GM12865 (cell line): ENCODE measurements at places on chromosomes 13 and 19.
A peak's percentile ranks its signal among the peaks of the same experiment; 100 is the strongest.

DNA sequence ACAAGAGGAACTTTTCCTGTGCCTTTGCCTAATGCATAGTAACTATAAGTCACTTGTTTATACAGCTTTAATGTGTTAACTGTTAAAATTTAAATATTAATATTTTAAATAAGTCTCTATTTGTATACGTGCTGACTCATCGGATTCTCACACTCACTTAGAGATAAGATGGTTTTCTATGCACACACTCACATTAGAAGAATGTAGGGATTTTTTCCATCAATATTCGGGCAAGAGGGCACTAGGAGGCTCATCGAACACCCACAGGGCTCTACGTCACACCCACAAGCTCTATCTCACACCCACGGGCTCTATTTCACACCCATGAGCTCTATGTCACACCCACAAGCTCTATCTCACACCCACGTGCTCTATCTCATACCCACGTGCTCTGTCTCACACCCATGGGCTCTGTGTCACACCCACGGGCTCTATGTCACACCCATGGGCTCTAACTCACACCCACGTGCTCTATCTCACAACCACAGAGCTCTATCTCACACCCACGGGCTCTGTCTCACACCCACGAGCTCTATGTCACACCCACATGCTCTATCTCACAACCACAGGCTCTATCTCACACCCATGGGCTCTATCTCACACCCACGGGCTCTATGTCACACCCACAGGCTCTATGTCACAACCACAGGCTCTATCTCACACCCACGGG is 73.4 kb downstream of the COL4A2 start:
- no peak for DNase-seq

GRCh38 chr19:39017026-39017425 is 15.3 kb downstream of the FBXO27 start:
- no peak for DNase-seq

DNA sequence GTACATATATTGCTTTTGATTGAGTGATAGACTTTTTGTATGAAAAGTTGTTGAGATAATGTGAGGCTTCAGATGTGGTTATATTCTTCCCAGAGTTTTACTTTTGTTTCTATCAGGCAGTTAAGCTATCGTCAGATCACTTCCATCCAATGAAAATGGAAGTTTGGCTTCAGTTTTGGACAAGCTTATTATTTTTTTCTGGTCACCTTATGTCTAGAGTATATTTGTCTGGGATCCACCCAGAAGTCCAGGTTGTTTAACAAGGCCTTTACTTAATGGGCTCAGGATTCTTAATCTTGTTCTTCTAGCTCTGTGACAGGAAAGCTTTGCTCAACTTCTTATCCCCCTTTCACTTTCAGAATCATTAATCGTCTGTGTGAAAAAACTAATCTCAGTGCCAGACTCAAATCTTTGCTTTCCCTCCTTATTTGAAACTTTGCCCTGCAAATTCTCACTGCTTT is 150.9 kb downstream of the PDS5B start:
- DNase-seq: peak; percentile 58

DNA sequence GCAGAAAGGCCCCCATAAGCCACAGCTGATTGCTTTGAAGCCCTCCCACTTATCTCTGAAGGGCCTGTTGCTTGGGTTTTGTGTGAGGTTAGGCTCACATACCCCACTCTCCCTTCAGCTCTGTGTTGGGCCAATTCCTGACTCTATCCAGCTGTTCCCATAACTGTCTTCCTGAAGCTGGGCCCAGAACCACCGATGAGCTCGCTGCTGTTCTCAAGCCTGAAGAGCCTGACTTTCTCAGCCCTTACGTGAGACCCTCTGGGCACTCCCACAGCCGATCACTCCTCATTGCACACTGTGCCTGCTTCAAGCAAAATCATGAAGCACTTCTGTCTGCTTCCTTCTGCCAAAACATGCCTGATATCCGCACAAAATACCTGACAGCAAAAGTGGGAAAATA is 124.1 kb downstream of the CRYL1 start:
- DNase-seq: no peak

DNA sequence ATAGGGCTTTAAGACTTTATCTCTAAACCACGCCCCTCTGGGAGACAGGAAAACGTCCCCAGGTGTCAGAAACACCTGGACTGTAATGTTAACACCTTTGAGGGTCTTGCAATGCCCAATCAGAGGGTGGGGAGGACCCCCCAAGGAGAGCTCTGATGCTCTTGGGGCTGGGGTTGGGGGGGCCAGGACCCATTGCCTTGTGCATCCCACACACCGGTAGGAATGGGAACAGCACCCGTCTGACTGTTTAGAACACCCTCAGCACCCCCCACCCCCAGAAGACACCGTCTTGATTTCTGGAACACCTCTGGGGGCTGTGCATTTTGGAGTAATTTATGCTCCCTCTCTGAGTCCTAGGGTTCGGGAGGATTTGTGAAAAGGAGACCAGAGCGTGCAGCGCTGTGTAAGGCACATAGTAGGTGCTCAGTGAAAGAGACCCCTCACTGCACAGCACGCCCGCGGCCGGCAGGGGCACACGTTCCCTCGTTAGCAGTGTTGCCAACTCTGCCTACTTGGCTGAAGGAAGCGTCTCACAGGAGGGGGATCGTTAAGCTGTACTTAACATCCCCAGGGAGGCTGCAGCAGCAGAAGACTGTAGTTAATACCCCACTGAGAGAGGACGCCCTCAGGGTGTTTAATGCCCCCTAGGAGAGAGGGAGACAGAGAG is 2.8 kb upstream of the ERFL start:
- DNase-seq: peak; percentile 46

GRCh38 chr19:40596608-40597328 is 4.4 kb upstream of the LTBP4 start:
- no peak for DNase-seq

GRCh38 chr13:108087810-108088209 is 127.5 kb downstream of the LIG4 start:
- DNase-seq: no peak

DNA sequence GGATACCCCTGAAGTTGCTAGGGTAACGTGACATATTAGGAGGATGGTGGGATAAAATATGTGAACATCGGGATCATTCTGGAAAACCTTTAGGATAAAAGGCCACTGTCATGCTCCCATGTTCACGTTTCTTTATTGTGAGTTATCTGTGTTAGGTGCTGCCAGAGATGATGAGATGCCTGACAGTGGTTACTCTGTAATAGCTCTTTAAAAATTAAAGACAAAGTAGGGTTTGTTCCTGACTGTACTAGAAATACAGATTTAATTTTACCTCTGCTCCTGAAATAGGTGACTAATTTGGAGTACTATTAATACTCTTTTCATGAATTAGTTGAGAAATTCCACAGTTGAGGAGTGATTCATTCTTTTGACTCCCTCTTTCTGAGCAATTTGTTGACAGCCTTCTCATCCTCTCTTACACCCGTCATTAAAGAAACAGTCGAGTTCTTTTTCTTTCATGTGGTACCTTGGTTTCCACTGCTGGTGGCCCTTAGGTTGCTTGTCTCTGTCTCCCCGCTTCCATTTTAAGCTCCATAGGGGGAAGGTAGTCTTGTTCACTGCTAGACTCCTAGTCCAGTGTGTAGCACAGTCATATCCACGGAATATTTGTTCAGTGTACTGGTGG is 28.4 kb downstream of the SAE1 start:
- DNase-seq: no peak

- DNase-seq: peak; percentile 71
Measured at GRCh38 chr13:95608640-95609323, 35.7 kb downstream of the DZIP1 start.

- DNase-seq: no peak
Measured at GRCh38 chr13:75873494-75873893, 237.4 kb downstream of the LMO7 start.

- no peak for DNase-seq
Measured at GRCh38 chr19:47020132-47020805, 632 bp downstream of the NPAS1 start.

- DNase-seq: peak; percentile 8
Measured at GRCh38 chr19:43430142-43430710, 15.5 kb downstream of the TEX101 start.

- DNase-seq: no peak
Measured at GRCh38 chr13:107580741-107581412, 634.5 kb downstream of the LIG4 start.

- no peak for DNase-seq
Measured at GRCh38 chr13:34145061-34145460, 327.1 kb downstream of the RFC3 start.

DNA sequence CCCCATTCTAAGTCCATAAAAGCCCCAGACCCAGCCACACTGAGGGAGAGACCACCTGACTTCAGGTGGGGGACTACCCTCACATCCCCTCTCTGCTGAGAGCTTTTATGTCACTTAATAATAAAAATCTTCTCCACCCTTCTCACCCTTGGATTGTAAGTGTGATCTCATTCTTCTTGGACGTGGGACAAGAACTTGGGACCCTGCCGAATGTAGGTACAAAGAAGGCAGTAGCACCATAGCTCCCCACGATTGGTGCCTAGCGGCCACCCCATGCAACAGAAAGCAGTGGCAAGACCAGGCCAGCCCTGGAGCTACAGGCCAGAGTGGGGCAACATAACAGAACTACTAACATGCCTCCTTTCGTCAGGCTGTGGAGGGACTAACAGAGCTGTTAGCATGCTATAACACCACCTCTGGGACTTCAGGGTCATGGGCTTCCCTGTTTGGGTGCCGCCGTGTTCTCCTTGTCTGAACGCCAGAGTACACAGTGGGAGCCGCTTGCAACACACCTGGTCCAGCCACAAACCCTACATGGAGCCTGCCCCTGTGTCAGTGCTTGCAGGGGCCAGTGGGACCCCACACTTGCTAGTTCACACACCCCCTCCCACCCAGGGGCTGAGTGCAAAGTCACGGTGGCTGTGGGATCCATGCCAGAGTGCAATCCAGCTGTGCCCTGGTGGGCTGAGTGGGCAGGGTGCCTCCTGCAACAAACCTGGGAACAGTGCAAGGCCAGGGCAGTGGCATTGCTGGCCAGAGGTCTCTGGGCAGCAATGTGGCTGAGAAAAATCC is 5.2 kb upstream of the FBXO17 start:
- no peak for DNase-seq

- peak; percentile 92 for DNase-seq
Measured at GRCh38 chr19:16366433-16367260, 42.0 kb downstream of the KLF2 start.

- peak; percentile 95 for DNase-seq
Measured at GRCh38 chr19:925526-926322, at the start of gene ARID3A. ARID3A (plus strand) TSS chr19:926035; CDS start chr19:929529, 3,494 bp downstream.

DNA sequence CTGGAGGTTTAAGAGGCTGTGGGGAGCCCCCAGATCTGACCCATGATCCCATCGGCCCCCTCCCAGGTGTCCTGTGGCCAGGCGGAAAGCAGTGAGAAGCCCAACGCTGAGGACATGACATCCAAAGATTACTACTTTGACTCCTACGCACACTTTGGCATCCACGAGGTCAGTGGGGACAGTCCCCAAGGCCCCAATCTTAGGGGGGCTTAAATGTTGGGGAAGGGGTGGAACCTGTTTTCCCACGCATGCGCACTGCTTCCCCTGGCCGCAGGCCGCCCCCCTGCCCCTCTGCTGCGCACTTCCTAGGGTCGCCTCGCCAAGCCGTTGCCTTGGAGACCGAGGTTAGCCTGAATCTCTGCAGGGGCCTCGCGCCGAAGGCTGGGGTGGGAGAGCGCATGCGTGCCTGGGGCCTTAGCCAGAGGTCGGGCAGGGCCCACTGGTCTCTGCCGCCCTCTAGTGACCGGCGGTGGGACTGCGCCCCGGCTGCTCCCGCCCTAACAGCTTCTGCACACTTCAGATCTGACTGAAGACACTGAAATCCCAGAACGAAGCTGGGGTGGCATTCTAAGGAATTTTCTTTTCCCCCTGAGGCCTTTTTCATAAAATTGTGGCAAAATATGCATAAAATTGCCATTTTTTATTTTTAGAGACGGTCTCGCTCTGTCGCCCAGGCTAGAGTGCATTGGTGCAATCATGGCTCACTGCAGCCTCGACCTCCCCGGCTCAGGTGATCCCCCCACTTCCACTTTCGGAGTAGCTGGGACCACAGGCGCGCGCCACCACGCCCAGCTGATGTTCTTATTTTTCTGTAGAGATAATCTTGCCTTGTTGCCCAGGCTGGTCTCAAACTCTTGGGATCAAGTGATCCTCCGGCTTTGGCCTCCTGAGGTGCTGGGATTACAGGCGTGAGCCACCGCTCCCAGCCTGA is 3.6 kb downstream of the PRMT1 start:
- DNase-seq: peak; percentile 93

GRCh38 chr19:30807278-30807677 is 435.1 kb downstream of the ZNF536 start:
- no peak for DNase-seq

- no peak for DNase-seq
Measured at GRCh38 chr19:8698433-8699063, at the start of gene ACTL9. ACTL9 (minus strand) TSS chr19:8698795; CDS start chr19:8698701, 94 bp downstream.

DNA sequence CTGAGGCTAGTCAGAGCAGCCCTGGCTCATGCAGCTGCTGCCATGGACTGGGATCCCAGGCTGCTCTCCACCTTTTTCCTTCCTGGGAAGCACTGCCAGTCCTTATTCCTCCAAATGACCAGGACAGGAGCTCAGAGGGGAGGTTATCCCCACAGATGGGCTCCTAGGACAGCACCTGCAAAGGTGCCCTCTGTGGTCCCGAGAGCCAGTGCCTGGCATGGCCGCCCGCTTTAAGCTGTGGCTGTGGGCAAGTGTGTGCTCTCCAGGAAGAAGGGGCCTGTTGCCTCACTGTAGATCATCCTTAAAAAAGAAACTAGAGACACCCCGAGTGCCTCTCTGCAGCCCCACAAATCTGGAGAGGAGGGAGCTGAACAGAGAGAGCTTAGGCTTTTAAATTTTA is 83.6 kb downstream of the C1QTNF9 start:
- no peak for DNase-seq

DNA sequence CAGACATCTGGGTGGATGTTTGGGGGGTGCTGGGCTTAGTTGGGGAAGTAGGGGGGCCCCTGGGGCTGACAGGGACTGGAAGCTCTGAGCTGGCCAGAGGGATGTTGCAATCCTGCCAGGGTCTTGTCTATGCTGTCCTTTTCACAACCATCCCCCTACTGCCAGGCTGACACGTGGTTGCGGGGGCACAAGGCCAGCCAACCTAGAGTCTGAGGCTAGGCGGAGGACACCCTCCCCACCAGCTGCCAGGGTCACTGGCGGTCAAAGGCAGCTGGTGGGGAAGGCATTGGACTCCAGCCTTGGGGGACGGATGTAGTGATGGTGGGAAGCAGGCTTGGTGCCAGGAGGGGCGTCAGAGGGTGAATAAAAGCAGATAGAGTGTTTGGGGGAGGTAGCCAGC is 1.6 kb upstream of the APOC1 start:
- DNase-seq: no peak

GRCh38 chr19:3509566-3509989 is 3.5 kb downstream of the FZR1 start:
- no peak for DNase-seq

GRCh38 chr19:13033819-13034611 is 38.7 kb downstream of the NFIX start:
- peak; percentile 56 for DNase-seq
